ENCODE measurements at places on chromosomes 7 and 10.

- no peak for DNase-seq
Measured at GRCh38 chr7:94449151-94449725, 54.5 kb downstream of the COL1A2 start.

- no peak for DNase-seq
Measured at GRCh38 chr7:103622274-103622673, 176.3 kb upstream of the SLC26A5 start.

- DNase-seq: no peak
Measured at GRCh38 chr7:127976056-127976737, 55.0 kb downstream of the LRRC4 start.

DNA sequence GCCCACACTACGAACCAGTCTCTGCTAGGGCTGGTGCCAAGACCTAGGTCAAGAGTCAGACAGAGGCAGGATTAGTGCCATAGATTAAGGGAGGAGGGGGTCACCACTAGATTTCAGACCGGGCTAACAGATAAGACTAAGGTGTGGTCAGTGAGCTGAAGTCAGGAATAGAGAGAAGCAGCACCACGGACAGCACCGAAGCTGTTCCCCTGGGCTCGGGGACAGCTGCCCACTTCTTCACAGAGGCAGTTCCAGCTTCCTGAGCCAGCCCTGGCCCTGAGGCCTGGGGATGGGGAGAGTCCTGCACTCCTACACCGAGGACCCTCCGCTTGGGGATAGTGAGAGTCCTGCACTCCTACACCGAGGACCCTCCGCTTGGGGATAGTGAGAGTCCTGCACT lies 11.2 kb upstream of the JAKMIP3 start:
- no peak for DNase-seq

- DNase-seq: no peak
Measured at GRCh38 chr10:14142606-14143250, 188.0 kb downstream of the FRMD4A start.

- DNase-seq: no peak
Measured at GRCh38 chr7:141551094-141551781, at the start of gene AGK. Gene AGK (plus strand): TSS chr7:141551410. CDS start chr7:141555467, 4,057 bp downstream.

Data from AG09309 (cell line).